ENCODE measurements at places on chromosomes 1 and 21. TPM values are rescaled to one million over a fixed set of nuclear protein-coding genes. Genes with fewer than 3 reads are reported as not detected.

ZMYND12 gene
- total RNA-seq, result not detected

UMODL1 gene
- not detected for total RNA-seq

DNA sequence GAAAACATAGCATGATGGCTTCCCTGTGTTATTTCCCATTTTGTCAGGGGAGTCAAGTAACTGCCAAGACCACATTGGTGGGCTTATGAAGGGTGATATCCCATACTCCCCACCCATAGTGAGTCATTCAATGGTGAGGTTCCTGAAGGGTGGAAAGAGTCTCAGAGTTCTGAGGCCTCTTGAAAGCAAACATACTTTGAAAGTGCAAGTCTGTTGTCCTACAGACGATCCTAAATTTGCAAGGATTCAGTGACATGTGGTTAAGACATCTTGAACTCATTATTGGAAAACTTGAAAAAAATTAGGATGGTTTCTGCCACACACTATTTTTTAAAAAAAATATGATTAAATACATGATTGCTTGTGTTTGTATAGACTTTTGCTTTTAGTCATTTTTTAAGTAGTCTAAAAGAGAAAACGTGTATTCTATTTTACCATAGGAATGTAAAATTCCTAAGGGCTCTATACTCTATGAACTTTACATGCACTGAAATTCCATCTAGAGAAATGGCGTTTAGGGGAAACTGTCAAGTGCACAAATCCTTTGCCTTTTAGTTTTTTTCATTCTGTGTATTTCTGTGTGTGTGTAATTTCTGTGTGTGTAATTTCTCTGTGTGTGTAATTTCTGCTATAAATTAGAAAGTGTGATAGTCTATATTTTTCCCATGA lies 225.5 kb upstream of the ADAMTS5 start:
- no peak overlapping the region for H3K4me3 ChIP-seq
- H3K36me3 ChIP-seq, result no peaks in the 10 kb centered on the region
- no peak overlapping the region for H3K27ac ChIP-seq
- DNase-seq, result no peak

DNA sequence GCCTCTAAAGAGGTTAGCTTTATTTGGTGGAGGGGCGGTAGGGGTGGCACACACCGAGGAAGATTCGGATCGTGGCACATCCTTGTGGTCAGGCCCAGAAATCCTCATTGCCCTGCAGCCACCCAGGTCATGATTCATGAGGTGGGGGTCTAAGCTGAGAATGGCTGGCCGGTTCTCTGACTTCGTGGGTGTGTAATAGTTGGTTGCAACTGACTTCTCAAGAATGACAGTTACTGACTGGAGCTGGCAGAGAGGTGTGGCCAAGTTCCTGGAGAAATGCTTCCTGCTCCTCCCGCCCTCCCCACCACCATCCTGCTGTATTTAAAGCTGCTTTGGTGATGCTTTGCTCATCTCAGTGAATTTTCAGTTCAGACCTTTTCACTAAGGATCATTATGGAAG lies 198.6 kb downstream of the KIF26B start:
- no peak for DNase-seq
- no peaks in the 10 kb centered on the region for H3K4me1 ChIP-seq
- no peaks in the 10 kb centered on the region for H3K36me3 ChIP-seq
- no peaks in the 10 kb centered on the region for H3K27me3 ChIP-seq

DNA sequence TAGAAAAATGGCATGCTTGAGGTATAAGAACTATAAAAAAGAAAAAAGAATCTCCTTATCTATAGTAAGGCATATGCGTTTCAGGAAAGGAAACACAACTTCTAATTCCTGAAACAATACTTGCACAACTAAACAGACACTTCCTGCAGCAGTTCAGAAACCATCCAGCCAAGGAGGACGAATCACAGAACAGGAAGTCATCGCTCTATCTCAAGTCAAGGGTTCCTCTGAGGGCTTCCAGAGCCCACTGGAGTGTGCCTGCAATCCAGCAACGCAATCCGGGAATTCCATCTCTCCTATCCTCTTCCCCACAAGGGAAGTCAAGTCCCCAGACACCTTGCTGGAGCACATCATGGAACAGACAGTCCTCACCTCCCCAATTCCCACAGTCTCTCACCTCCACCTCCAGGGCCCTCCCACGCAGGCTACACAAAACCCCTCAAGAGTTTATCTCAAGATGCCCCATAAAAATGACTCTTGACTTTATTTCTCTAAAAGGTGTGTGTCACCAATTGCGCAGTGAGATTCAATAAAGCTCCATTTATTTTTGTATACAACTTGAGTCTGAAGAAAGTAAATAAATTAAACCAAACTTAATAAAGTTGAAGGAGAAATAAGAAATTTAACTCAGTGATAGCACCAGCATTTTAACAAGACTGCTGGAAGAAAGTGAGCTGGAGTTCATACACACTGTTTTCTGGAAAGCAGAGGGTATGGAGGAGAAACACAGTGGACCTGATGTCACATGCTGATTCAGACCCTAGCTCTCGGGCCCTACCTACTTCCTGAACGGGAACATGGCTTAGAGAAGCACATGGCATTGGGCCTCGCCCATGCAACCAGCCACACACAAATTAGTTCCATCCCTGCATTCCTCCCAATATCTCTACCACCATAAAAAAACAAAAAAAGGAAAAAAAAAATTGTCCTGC lies 39.9 kb downstream of the SIPA1L2 start:
- no peaks in the 10 kb centered on the region for H3K4me1 ChIP-seq
- DNase-seq, result no peak
- no peak overlapping the region for H3K4me3 ChIP-seq
- H3K27ac ChIP-seq, result no peak overlapping the region
- no peaks in the 10 kb centered on the region for H3K36me3 ChIP-seq

DNA sequence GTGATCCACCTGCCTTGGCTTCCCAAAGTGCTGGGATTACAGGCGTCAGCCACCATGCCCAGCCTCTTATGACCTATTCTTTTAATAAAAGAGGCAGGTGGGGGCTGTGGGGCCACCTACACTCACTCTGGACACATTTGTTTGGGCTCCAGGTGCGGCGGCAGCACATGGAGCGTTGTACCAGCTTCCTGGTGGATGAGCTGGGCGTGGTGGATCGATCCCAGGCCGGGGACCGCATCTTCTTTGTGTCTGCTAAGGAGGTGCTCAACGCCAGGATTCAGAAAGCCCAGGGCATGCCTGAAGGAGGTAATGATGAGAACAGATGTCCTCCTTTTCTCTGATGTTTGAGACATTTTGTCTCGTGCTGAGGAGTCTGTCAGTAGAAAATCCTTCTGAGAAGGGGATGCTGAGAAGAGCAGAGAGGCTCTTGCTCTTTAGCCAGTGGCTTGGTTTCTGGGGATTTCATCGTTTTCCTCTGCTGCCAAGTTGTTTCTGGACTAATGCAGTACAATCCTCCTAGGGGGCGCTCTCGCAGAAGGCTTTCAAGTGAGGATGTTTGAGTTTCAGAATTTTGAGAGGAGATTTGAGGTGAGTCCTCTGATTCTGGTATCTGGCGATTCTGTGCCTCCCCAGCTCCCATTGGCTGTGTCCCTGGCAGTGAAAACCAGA lies 17.9 kb upstream of the MIIP start:
- no peaks in the 10 kb centered on the region for H3K4me1 ChIP-seq
- H3K27ac ChIP-seq, result no peak overlapping the region
- peaks cover 75% of the 10 kb centered on the region for H3K36me3 ChIP-seq
- peak; percentile 83 for DNase-seq

GRCh38 chr1:214584805-214585766 lies 17.9 kb upstream of the CENPF start:
- no peak for DNase-seq
- no peak overlapping the region for H3K27ac ChIP-seq
- peaks cover 9% of the 10 kb centered on the region for H3K4me1 ChIP-seq
- no peaks in the 10 kb centered on the region for H3K36me3 ChIP-seq
- H3K27me3 ChIP-seq, result no peaks in the 10 kb centered on the region

- no peak for DNase-seq
- H3K27ac ChIP-seq, result no peak overlapping the region
- H3K4me1 ChIP-seq, result peaks cover 4% of the 10 kb centered on the region
Measured at GRCh38 chr1:15088281-15088971, 65.1 kb upstream of the TMEM51 start.

- no peaks in the 10 kb centered on the region for H3K36me3 ChIP-seq
- no peak overlapping the region for H3K27ac ChIP-seq
- DNase-seq, result peak; percentile 39
- H3K4me3 ChIP-seq, result no peak overlapping the region
Measured at GRCh38 chr1:158185770-158186169, 5.1 kb downstream of the CD1D start.

DNA sequence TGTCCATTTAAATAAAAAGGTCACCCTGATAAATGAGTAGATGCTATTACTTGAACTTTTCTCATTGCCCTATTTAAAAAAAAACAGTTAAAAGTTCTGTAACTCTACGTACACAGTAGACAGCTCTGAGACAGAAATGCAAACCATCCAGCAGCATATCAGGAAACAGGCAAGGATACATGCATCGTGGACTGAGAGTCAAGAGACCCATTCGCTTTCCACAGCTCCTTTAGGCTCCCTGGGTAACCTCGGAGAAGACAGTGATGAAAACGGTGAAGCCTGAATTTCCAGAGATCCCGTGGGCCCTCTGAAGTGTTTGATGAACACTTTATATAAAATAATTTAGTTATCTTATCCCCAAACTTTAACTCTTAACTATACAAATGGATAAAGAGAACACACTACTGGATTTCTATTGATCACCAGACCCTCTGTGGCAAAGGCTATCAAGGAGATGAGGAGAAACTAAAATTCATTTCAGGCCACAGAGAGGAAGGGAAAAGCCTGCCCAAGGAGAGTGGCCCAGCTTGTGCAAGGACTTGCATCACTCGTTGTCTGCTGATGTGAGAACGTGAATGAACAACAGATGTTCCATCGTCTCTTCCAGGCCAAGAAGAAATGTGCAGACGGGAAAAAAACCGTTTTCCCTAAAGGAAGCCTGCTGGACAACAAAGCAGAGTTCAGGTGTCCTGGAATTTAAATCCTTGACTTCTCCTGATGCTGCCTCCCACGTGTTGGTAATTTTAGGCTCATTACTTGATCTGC lies 131.0 kb downstream of the TGFBR3 start:
- DNase-seq, result no peak
- no peaks in the 10 kb centered on the region for H3K27me3 ChIP-seq

DNA sequence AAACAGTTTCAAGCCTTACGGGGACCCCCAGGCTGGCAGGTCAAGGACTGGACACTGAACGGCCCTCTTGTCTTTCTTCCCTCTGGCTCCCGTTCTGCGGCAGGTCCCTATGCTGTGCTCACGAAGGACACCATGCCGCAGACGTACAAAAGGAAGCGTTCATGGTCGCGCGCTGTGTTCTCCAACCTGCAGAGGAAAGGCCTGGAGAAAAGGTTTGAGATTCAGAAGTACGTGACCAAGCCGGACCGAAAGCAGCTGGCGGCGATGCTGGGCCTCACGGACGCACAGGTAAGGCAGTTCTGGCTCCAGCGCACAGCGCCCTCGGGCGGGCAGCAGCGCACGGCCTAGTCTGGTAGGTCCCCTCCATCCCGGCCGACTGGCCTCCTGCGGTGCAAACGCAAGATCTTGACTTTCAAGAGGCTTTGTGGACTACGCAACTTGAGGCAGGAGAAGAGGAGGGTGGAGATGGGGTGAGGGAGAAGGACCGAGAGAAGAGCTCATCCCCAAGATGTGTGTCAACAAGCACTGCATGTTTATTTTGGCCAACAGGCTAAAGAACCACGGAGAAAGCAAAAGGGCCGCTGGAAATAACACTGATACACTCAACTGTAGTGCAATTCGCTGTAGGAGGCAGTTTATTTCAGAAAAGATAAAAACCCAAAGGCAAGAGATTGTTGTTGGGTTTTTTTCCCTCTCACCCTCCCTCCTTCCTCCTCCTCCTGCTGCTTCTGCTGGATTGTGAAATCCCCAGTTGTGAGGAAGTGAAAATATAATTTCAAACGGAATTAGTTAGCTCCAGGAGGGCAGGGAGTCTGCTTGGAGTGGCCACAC lies 3.0 kb downstream of the HLX start:
- peak; percentile 89 for DNase-seq
- no peak overlapping the region for H3K27ac ChIP-seq
- H3K27me3 ChIP-seq, result peaks cover 100% of the 10 kb centered on the region
- H3K36me3 ChIP-seq, result no peaks in the 10 kb centered on the region

DNA sequence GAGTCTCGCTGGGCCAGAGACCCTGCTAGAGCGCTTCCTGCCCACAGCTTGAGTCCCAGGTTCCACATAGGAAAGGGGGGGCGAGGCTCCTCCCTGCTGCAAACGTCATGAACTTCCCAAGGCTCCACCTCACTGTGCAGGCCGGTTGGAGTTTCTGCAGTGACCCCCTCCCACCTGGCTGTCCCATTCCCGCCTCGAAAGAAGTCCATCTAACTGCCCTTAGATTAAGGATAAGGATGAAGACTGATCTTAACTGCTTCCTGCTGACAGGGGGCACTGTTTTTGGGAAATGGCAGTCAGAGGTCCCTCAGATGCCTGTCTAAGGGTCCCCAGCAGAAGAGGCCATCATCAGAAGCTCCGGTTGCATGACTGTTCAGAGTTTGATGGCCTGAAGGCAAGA lies 62.7 kb downstream of the STUM start:
- no peak overlapping the region for H3K27ac ChIP-seq
- no peaks in the 10 kb centered on the region for H3K27me3 ChIP-seq
- no peaks in the 10 kb centered on the region for H3K36me3 ChIP-seq
- no peak for DNase-seq
- no peaks in the 10 kb centered on the region for H3K4me1 ChIP-seq

Measured in H1 (cell line).